ENCODE measurements at places on chromosomes 11 and 22.
A peak's percentile ranks its signal among the peaks of the same experiment; 100 is the strongest.

GRCh38 chr11:63508009-63508408, 2.1 kb downstream of the LGALS12 start:
- no peak for DNase-seq

GRCh38 chr11:57751676-57752253, at the start of gene BTBD18:
TSS of gene BTBD18 (minus strand) at chr11:57751819. CDS start at chr11:57751188, 631 bp downstream.
- DNase-seq: peak; percentile 20

DNA sequence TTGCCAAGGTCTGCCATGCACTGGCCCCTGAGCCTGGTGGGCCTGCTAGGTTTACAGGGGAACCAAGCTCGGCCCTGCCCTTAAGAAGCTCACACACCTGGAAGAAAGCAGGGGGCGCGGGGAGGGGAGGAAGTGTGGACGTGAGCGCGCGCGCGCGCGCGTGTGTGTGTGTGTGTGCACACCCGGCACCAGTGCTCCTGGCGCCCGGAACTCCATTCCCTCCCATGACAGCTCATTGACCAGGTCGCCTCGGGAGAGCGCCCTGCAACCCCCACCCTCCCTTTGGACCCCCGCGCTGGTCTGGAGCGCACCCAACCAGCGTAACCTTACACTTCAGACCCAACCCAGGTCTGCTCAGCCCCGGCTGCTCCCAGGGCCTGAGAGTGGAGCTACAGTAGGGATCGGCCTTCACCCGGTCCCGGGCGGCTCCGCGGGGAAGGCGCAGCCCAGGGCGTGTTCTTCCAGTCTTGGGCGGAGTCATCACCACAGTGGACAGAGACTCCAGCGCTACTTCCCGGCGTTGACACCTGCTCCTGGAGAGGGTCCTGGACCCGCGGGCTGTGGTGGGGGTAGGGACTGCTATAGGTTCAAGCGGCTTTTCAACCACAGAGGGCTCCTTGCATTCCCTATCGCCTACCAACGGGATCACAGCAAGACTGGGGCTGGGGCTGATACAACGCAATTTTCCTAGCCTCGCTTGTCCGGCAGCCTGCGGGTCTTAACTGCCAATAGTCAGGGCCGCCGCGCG, 1.5 kb downstream of the GALNT18 start:
- peak; percentile 28 for DNase-seq

DNA sequence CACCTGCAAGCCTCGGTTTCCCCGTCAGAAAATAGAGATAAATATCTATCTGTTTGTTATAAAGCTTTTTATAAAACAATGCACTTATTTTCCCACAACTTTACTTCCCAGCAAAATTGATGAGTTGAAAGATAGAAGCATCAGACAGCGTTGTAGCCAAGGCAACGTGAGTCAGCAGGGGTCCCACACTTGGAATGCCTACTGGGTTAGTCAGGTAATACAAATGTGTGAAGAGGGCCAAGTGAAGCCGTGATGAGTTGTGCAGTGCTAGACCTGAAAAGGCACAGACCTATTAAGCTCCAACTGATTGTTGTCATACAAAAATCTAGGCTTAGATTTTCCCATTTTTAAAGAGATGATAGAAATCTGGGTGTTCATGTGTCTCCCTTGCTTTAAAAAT, 118.7 kb downstream of the PGR start:
- DNase-seq: no peak

DNA sequence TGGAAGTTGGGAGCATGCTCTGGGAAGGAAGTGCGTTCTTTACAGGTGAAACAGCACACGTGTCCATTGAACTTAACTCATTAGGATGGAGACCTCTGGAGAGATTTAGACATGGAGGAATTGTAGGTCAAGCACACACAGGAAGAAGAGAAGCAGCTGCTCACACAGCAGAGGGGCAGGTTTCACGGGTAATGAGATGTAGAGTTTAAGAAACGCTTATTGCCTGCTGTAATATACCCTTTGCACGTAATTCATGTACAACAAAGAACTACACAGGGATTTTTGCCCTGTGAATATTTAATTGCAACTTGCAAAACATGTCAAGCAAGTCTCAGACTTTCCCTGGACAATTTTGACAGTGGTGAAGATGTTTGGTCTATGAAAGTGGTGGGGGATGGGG, 508.0 kb downstream of the OPCML start:
- DNase-seq: no peak

DNA sequence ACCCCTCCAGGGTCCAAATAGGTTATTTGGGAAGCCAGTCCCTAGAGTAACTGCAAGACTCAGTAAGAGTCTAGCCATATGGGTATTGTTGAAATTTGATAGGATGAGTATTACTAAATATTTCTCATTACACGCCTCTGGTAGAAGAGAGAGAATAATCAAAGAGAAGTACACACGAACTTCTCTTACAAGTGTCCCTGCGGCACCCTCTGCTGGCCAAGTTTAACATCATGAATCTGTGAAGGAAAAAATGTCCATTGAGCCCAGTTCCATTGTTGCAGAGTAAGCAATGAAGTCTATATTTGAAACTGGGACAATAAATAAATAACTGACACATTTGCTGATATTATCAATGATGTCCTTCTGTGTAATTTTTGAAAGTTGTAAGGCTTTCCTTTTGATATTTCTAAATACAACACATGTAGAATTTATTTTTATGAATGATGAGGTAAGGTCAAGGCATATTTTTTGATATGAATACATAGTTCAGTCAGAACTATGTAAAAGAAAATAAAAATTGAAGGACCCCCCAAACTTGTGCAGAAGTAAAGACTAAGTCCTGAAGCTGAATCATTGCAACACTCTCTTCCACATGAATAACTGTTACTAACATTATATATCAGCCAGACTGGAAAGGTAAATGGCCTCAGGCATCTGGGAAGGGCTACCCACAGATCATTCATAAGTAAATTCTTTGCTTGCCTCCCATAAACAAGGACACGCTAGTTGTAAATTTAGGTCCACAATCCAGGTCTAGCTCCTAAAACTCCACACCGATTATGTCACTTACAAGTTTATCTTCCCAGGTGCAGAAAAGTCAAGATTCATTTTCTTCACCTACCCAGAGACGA, 10.0 kb downstream of the OR51L1 start:
- DNase-seq: peak; percentile 70

DNA sequence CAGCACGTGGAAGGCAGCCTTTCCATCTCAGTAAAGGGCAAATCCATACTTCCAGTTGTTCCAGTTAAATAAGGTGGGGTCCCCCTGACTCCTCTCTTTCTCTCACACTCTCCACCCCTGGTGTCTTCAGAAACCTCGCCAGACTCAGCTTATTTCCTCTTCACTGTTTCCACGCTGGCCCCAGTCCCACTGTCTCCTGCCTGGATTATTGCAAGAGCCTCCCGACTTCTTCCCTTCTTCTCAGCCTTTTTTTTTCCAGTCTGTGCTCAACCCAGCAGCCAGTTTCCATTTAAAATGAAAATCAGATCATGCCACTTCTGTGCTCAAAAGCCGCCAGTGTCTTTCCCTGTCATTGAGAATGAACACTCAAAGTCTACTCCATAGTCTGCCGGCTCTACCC, 131.4 kb downstream of the PKNOX2 start:
- no peak for DNase-seq

DNA sequence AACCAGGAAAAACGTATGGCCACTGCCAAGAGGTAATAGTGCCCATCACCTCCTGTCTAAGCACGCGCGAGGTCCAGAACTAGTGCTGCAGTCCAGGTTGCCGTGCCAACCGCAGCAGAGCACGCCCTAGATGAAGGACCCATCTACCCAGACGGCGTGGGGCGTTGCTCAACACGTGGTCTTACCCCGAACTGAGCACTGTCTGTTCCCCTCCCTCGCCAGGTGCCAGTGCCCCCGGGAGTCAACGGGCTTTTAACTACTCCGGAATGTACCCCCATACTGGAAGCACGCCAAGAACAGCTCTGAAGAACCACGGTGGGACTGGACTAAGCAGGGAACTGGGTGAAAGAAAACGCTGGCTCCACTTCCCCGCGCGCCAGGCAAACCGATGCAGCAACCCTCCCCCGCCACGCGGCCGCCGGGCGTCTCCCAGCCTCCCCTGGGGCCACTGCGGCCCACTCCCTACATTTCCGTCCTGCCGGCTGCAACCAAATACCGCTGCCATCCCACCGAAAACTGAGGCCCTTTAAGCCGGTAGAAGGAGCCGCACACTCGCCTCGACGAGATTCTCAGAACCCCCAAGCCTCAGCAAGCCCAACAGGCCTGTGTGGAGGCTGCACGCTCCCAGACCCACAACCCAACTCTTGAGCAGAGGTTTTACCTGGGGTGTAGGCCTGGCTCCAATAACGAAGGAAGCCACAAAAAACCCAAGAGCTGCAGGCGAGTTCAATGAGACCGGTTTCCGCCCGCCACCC, at the start of gene HSPA8:
Gene HSPA8 (minus strand): TSS at position 734 of the 755 bp plus-strand sequence. CDS start 812 bp downstream, outside the sequence.
- peak; percentile 58 for DNase-seq

GRCh38 chr22:38296372-38296771, 20.9 kb downstream of the CSNK1E start:
- no peak for DNase-seq

GRCh38 chr11:128719556-128719824, 25.6 kb downstream of the FLI1 start:
- no peak for DNase-seq

DNA sequence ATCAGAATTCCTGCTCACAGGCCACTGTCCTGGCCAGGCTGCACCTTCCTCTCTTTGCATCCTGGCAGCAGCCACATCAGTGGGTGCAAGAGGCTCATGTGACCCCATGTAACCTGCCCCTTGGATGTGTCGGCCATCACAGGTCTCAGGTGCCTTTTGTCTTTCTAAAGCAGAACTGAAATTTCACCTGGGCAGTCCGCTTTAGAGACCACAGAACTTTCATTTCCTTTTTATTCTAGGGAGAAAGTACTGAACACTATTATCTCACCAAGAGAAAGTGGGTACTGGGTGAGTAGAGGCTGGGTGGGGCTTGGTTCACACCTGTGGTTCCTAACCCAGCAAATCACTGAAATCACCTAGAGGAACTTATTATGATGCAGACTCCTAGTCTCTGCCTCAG, 51.7 kb upstream of the NUP160 start:
- no peak for DNase-seq

DNA sequence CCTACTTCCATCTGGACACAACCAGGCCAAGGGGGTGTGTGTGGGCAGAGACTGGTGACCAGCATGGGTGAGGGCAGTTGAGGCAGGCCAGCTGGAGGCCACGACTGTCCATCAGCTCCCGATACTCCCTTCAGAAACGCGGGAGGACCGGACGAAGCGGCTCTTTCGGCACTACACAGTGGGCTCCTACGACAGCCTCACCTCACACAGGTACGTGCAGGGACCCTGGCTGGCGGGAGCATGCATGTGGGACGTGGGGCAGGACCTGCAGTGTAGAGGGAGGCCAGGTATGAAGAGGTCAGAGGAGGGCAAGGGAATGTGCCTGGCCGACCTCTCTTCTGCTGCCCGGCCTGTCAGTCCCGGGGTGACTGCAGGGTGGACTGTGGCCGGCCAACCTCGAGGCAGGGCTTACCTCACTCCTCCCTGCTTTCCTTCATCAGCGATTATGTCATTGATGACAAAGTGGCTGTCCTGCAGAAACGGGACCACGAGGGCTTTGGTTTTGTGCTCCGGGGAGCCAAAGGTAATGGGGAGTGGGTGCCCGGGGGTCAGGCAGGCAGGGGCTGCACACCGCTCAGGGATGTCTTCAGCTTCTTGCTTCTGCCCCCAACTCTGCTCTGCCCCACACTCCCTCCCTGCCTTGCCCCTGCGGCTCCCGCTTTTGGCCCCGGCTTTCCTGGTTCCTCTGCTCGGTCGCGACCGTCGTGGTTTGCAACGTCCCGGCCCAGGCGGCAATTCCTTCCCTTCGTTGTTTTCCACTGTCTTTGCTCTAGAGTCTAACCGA, 31.3 kb downstream of the SHANK3 start:
- no peak for DNase-seq

- no peak for DNase-seq
Measured at GRCh38 chr11:95483339-95483738, 252.3 kb upstream of the SESN3 start.

DNA sequence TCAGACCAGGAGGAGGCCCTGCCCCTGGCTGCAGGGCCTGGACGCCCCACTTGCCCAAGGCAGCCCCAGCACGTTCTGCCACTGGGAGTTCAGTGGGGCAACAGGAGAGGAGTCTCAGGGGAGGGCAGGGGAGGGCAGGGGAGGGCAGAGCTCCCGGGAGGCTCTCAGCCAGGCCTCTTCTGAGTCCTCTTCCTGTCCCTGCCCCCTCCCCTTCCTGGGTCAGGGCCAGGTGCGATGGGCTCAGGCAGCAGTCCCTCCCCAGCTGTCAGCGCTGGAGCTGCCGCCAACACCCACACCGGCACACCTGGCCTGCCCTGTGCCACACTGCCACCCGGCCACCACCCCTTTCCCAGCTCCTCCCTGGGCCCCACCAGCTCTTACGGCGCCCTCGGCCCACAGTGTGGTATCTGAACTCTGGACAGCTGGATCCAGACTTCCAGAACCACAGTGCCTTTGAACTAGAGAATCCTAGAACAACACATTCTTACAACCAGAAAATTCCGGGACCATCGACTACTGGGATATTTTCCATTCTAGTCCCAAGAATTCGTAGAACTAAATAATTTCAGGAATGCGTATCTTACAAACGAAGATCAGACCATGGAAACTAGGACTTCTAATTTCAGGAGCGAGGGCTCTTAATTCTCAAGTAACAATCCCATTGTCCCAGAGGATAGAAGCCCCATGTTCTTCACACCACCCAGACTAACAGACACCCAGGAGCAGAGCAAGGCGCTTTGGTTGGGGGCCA, 21.8 kb downstream of the RPL3 start:
- no peak for DNase-seq

GRCh38 chr11:7530013-7530640, 16.3 kb downstream of the PPFIBP2 start:
- DNase-seq: no peak

DNA sequence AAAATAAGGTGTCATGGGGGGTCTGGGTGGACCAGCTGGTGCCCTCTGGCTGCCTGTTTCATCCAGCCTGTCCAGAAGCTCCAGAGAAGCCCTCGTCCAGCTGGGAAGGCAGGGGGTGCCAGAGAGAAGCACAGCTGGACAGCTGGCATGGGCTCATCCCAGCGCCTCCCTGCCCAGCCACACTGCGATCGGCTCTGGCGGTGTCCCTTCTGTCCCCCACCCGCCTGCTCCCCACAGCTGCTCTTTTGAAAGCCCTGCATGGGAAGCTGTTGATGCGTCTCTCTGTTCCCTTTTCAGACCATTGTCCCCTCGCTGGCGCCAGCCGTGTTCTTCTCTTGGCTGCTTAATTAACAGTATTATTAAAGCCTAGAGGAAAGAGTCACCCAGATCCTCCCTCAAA, 86.5 kb downstream of the MN1 start:
- DNase-seq: no peak

DNA sequence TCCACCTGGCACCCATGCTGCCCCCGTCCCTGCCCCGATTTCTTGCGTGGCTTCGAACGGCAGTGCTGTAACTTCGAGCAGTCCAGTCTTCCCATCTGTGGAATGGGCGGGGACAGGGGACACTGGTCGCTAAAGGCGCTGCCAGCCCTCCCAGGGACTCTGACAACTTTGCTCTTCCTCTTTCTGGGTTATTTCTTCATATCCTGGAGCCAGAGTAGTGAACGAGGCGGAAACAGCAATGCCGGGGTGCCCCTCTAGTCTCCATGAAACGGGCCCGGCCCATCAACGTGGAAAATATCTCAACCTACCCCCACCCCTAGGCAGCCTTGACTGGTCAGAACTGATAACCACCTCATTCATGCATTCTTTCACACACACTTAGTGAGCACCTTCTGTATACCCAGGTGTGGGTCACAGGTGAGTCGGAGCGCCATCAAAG, 42.8 kb downstream of the TRIOBP start:
- no peak for DNase-seq
